PC-9 (cell line): ENCODE measurements at places on chromosomes 16 and 17. TPM values are rescaled to one million over a fixed set of nuclear protein-coding genes. Genes with fewer than 3 reads are reported as not detected.

GRCh38 chr16:11349599-11350276 lies 4.5 kb downstream of the RMI2 start:
- peaks cover 28% of the 10 kb centered on the region for H3K4me1 ChIP-seq
- H3K36me3 ChIP-seq = no peaks in the 10 kb centered on the region
- DNase-seq = no peak
- no peak overlapping the region for H3K27ac ChIP-seq
- H3K4me3 ChIP-seq = no peak overlapping the region

GRCh38 chr16:31077592-31078396 lies 3.6 kb downstream of the ZNF646 start:
- no peak for DNase-seq
- H3K4me1 ChIP-seq = peaks cover 9% of the 10 kb centered on the region
- H3K27ac ChIP-seq = no peak overlapping the region
- no peaks in the 10 kb centered on the region for H3K27me3 ChIP-seq
- H3K36me3 ChIP-seq = peaks cover 5% of the 10 kb centered on the region

- DNase-seq = no peak
- H3K36me3 ChIP-seq = no peaks in the 10 kb centered on the region
- H3K27ac ChIP-seq = no peak overlapping the region
- peaks cover 8% of the 10 kb centered on the region; the same call in 1 of the 2 replicates for H3K27me3 ChIP-seq
- H3K4me1 ChIP-seq = no peaks in the 10 kb centered on the region
Measured at GRCh38 chr16:17241264-17241835, 229.4 kb downstream of the XYLT1 start.

- no peaks in the 10 kb centered on the region for H3K36me3 ChIP-seq
- no peak overlapping the region for H3K4me3 ChIP-seq
Measured at GRCh38 chr17:38430316-38430715, 2.1 kb downstream of the ARHGAP23 start.

DNA sequence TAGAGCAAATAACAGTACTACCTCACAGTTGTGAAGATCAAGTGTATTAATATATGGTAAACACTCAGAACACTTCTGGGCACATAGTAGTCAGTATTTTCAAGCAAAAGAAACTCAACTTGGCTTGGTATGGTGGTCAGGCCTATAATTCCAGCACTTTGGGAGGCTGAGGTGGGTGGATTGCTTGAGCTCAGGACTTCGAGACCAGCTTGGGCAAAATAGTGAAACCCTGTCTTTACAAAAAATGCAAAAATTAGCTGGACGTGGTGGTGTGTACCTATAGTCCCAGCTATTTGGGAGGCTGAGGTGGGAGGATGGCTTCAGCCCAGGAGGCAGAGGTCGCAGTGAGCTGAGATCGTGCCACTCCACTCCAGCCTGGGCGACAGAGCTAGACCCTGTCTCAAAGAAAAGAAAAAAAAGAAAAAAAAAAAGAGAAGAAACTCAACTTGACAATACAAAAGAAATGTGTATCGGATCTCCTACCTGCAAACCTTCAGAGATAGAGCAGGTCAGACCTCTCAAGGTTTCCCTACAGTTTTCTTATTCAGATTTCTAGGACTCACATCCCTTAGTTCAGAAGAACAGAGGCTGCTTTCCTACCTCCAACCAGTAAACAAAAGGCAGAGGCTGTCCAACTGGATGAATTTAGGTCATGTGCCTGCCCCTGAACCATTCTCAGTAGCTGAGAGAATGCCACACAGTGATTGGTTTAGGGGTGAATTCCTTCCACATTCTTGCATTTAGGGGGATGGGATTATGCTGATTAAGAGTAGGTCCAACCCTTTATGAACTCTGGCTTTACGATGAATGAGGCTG lies 1.7 kb upstream of the KPNA2 start:
- H3K27ac ChIP-seq = no peak overlapping the region
- H3K36me3 ChIP-seq = peaks cover 14% of the 10 kb centered on the region
- DNase-seq = peak; percentile 30
- H3K4me1 ChIP-seq = peaks cover 26% of the 10 kb centered on the region

- no peak for DNase-seq
- no peaks in the 10 kb centered on the region for H3K4me1 ChIP-seq
- H3K36me3 ChIP-seq = no peaks in the 10 kb centered on the region
- no peak overlapping the region for H3K4me3 ChIP-seq
- H3K27ac ChIP-seq = no peak overlapping the region
Measured at GRCh38 chr17:56762144-56762543, 71.6 kb downstream of the C17orf67 start.

The SAMD14 gene
- total RNA-seq = 0.17 and 0.73 TPM in 2 replicates

The ST6GALNAC2 gene
- total RNA-seq = 15.5 and 18.7 TPM in 2 replicates
